Activated CD4-positive, alpha-beta T cell treated with anti-CD3 and anti-CD28 coated beads for 24 hours (primary cell): ENCODE measurements at places on chromosomes 7 and 10.

DNA sequence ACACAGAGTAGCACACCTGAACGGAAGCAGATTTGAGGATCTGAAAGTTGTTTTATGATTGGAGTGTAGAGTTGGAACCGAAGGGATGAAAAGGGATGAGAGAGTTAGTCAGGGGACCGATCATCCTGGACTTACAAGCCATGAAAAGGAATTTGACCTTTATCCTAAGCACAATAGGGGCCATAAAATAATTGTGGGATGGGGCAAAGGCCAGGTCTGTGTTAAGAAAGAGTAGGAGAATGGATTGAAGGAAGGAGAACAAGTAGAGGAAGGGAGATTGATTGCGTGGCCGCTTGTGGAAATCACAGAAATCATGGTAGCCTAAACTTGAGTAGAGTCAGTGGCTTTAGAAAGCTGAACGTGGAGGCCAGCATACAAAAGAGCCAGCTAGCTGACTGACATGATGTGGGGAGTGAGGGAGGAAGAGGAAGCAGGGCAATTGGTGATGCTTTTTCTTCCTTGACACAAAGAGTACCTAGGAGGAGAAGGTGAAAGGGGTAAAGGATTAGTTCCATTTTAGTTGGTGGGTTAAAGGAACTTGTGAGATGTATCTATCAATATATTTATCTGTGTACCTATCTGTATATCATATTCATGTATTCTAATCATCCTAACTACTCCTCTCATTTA lies 67.1 kb upstream of the RPA3 start:
- no peak for DNase-seq

GRCh38 chr10:131859341-131860020 lies 41.3 kb upstream of the PPP2R2D start:
- no peak for DNase-seq

- no peak for DNase-seq
Observed at GRCh38 chr7:157645539-157645938, 308.7 kb downstream of the DNAJB6 start.

- no peak for DNase-seq
Observed at GRCh38 chr10:65501259-65501658, 1424.6 kb upstream of the LRRTM3 start.

DNA sequence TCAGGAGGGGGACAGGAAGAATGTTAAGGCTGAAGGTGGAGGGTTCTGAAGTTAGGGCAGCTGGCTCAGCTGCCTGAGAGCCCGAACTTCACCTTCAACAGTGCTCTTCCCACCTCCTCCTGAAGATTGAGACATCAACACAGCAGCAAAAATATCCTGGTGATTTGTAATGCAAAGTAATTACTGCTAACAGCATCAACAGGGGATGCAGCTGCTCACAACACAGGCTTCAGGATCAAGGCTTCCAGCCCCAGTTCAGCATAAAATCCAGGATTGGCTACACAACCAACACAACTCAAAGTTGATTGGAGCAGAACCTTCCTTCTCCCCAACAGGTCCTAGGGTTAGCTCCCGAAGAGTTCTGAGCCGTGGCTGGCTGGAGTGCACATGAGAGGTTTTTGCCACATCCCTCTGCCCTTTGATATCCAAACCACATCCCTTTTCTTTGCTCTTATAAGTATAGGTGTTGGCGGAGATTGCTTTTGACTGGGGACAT lies 242.4 kb downstream of the KIAA1217 start:
- no peak for DNase-seq

DNA sequence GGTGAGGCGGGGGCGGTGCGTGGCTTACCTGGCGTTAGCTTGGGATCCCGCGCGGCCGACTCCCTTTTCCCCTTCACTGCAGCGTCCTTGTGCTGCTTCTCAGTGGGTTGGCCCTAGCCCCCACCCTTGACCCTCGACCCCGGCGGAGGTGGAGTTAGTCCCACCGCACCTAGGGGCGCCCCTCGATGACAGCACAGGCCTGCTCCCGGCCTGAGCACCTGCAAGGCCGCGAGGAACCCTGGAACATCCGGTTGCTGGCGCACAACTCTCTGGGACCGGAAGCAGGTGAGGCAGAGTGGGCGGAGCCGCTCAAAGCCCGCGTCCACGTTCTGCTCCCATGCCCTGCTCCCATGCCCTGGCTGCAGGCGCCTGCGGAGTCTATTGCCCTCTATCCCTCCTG lies 266.9 kb downstream of the USP6NL start:
- no peak for DNase-seq

- no peak for DNase-seq
Observed at GRCh38 chr10:103479135-103479534, at the start of gene CALHM3. Gene CALHM3 (minus strand): TSS chr10:103479240. CDS start chr10:103479032, 208 bp downstream.

DNA sequence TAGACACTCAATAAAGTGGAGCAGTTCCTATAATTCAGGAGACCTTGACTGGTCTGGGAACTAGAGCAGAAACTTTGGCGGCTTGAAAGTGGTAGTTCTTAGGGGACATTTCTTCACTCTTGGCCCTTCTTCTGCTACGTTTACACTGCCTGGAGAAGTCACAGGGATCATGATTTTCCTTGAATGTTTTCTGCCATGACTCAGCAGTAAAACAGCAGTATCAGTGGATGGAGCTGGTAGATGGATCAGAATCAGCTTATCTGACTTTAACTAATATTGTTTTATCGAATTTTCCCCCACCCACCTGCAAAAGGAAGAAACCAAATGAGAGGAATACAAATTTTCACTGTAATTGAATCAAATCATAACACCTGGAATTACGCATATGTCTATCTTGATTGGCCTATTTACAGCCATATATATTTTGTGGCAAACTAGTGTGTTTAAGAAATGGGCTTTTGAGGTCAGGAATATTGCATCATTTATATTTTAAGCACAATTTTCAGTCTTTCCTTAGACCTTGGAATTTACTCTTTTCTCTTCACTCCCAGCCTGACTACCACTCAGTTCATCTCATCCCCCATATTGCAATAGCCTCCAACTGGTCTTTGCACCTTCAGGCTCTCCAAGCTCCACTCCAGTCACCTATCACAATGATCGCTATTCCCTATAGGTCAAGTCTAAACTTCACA lies 14.9 kb upstream of the DLX5 start:
- no peak for DNase-seq

- no peak for DNase-seq
Observed at GRCh38 chr10:120671491-120671890, 179.7 kb upstream of the WDR11 start.

GRCh38 chr10:118116715-118117449 lies 70.1 kb upstream of the RAB11FIP2 start:
- DNase-seq, result no peak

- no peak for DNase-seq
Observed at GRCh38 chr10:30722956-30723620, 93.5 kb upstream of the LYZL2 start.

DNA sequence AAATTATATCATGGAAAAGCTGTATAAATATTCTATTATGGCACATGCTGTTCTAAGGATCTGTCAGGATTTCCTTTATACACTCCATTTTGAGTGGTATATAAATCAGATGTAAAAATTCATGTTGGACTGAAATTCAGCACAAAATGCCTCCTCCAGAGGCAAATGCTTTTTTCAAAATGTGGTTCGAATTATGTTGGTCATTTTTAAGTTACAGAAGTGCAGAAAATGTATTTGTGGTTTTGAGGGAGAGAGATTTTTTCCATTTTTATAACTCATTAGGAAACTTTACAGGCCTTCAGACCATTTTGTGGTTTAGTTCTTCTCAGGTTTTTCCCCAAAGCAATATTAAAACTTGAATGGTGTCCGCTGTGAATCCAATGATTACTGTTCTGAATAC lies 2.9 kb downstream of the PPP1R3A start:
- DNase-seq, result no peak

GRCh38 chr7:99004216-99004615 lies 125.9 kb downstream of the TRRAP start:
- DNase-seq, result no peak

- DNase-seq, result no peak
Observed at GRCh38 chr7:98163704-98164494, 47.3 kb upstream of the BHLHA15 start.

DNA sequence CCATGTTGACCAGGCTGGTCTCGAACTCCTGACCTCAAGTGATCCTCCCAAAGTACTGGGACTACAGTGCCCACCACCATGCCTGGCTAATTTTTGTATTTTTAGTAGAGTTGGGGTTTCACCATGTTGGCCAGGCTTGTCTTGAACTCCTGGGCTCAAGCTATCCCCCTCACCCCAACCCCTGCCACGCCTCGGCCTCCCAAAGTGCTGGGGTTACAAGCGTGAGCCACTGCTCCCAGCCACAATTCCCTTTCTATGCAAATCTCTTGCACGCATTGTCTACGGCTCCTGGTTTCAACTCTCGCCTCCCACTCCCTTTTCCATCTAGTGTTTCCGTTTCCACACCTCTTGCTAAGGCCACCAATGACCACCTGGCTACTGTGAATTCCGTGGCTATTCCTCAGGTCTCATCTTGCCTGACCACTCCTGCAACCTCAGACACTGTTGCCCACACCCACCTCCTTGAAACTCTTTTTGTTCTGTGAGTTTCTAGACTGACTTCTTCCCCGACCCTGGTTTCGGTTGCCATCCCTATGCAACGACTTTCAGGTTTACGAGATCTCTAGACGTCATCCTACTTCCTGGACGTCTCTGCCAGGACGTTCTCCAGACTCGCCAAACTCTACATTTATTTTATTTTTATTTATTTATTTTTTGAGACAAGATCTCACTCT lies 3.4 kb downstream of the CLDN3 start:
- no peak for DNase-seq

DNA sequence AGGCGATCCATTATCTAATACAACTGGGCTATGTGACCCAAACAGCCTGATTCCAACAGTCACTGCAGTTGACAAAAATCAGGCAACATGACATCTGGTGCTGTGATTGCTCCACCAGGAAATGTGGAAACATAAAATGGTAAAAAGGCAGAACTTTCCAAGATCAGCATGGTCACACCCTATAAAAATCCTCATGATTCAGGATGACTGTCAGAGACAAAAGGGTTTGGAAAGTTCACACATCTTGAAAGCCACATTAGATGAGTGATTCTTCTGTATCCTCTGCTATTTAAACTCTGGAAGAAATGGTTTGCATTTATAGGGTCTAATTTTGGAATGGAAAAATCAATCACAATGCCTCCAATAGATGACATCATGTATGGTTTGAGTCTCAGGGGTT lies 662.6 kb upstream of the IGFBP3 start:
- no peak for DNase-seq

- DNase-seq, result no peak
Observed at GRCh38 chr7:90178679-90179278, 24.5 kb downstream of the STEAP1 start.

DNA sequence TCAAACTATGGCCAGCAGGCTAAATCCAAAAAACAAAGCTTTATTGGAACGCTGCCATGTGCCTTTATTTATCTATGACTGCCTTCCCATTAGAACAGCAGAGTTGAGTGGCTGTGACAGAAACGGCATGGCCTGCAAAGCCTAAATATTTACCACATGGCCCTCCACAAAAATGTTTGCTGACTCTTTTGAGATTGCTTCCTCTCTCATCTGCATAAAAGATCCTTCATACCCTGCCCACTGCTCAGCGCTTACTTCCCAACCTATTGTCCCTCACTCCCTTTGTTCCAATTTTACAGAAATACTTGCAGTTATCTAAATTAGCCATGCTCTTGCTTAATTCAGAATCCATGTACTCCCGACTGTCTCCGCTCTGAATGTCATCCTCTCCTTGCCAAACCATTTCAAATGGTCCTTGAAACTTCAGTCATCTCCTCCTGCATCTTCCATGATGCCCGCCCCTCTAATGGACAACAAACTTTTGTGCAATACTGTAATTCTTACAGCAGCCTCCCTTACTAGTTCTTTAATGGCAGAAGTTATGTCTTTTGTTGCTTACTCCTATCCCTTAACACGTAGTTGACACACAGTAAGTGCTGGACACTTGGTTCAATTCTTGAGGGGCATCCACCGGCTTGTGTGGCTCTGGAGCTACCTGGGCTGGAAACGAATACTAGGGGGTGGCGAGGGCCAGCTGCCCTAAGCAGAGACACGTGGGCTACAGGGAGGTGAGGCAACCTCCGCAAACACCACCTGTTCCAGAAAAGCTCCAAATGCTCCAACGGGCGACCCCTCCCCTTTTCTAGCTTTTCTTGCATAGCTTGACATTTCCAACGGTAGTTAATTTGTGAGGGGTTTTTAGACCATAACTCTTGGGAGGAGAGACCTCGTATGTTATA lies 832 bp downstream of the XRCC2 start:
- no peak for DNase-seq

GRCh38 chr7:116929914-116930913 lies 23.1 kb upstream of the ST7 start:
- DNase-seq, result peak; percentile 72

DNA sequence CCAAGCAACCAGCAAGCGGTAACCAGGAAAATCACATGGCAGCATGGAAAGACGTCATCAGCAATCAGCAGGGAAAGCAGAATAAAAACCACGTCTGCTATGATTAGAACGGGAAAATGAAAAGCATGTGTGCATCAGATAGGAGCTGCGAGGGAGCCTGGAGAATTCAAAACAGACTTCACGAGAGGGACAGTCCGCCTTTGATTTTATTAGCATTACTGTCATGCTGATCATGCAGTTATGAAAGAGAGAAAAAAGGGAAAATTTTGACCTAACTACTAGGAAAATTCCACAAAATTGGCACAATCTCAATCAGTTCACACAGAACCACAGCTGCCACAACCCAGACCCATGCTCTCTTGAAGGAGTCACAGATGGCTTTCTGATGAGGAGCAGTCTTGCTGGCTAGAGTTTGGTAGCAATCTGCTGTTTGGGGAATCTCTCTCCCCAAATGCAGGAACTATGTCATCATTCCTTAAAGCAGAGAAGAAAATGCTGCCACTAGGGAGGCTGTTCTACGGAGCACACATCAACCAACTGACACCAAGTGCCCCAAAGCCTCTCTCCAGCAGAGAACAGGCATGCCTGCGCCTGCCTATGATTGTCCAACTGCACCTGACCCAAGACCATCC lies 295.9 kb downstream of the TNS3 start:
- no peak for DNase-seq

DNA sequence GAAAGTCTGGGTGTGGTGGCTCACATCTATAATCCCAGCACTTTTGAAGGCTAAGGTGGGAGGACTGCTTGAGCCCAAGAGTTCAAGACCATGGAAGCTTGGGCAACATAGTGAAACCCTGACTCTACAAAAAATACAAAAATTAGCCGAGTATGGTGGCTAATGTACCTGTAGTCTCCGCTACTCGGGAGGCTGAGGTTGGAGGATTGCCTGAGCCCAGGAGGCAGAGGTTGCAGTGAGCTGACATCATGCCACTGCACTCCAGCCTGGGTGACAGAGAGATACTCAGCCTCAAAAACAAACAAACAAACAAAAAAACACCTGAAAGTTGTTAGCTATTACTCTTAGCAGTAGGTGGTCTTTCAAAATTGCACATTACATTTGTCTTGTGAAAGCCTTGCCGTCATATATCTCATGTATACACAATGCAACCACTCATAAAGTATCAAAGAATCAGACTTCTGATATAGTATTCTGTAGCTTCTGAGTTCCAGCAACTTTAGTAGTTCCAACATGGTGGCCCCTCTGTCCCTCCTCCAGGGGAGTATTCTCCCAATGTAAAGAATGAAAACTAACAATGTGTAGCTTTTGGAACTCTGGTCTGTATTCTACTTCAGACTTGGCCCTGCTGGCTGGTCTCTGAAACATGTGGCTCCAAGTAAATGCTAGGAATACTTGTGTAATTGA lies 101.5 kb downstream of the ZNF92 start:
- DNase-seq, result no peak
